ENCODE measurements at places on chromosomes 2 and 18.
A peak's percentile ranks its signal among the peaks of the same experiment; 100 is the strongest.

DNA sequence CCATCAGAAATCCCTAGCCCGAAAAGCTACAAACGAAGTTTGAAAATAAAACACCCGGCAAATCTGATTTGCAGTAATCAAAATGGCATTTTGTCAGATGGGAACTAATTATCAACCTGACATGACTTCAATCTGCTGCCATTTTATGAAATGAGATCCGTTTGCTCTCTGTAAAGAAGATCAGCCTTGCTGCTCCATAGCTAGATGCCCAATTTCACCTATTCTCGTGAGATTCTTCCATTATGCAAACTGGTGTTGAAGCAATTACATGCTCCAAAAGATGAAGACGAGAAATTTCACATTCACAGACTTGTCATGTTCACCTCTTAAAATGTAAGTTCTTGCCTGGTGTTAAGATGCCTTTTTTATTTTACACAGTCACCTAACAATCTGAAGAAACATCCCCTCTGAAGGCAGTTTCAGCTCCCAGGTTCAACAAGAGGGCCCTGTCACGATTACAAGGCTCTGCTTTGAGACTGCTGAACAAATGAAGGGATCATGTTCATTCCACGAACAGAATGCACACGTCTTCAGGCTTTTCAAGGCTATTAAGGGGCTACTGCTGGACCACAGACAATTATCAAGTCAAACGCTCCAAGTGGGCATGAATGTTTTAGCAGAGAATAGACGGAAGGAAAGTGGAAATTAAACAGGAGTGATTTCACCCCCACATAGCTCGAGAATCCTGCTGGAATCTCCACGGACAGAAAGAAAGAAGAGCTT is 172.6 kb upstream of the PID1 start:
- no peak for DNase-seq

- DNase-seq: no peak
Measured at GRCh38 chr2:171956135-171956825, 34.0 kb downstream of the HAT1 start.

- DNase-seq: peak; percentile 38
Measured at GRCh38 chr2:1727101-1727771, 17.1 kb downstream of the PXDN start.

GRCh38 chr2:105882341-105882740 is 137.6 kb downstream of the NCK2 start:
- no peak for DNase-seq

DNA sequence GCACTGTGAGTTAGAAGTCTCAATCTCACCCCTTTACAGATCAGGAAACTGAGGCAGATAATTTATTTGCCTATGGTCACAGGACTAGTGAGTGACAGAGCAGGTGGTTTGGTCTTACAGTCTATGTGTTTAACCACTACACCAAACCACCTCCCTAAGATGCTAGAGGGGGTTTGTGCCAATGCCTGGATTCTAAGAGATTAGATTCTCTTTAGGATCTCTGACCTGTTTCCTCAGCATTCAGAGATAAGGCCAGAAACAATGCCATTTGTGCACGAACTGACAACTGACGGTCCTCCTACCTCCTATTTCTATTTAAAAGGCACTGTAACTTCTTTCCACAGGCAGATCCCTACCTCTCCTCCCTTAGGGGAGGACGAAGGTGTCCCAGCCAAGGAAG is 2.3 kb upstream of the SLC20A1 start:
- DNase-seq: no peak

DNA sequence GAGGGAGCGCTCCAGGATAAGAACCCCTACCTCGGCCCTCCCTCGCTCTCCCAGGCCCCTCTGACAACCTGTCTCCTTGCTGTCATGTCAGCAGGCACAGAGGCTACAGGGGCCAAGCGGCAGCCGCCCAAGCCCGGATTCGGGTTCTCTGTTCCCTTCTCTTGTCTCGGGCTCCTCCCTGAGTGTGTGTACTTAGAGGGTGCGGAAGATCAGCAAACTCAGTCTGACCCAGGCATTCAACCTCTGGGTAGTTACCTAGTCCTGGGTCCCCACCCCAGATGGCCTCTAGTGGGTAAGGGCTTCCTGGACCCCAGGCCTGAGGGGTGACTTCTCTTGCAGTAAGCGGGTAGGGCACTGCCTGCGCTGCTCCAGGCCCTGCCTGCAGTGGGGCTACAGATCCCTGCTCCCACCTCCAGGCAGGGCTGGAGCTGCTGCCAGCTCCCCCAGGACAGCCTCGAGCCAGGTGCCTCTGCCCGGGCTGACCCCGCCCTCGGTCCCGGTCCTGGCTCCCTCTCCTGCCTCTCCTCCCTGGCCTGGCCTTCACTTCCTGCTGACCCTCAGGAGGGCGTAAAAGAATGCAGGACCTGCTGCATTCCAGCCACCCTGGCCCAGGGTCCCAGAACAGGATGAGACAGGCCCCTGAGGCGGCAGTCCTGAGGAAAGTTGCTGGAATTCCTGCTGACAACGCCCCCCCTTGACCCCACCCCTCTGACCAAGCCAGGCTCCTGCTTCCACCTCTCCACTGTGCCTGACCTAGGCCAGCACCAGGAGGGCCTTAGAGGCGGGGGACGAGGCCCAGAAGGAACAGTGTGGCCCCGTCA is 22.0 kb downstream of the GPC1 start:
- DNase-seq: no peak

GRCh38 chr2:38509314-38509946 is 93.3 kb downstream of the HNRNPLL start:
- DNase-seq: no peak

DNA sequence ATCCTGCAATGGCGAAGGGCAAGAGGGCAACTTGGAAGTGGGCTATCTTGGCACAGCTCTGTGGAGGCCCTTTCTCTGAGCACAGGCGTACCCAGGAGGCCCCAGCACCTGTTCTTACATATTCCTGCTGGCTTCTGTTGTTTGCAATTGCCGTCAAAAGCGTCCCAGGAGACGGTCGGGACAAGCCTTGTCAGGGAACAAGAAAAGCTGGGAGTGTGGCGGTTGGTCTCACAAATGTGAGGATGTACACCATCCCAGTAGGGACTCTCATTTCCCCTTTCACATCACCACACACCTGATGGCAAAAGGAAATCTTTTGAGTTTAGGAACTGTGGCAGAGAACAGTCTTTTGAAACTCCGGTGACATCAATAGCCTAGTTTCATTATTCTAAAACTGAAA is 94.7 kb upstream of the EFEMP1 start:
- DNase-seq: no peak

GRCh38 chr2:213868526-213868925 is 542.3 kb upstream of the VWC2L start:
- no peak for DNase-seq

GRCh38 chr2:128503399-128504245 is 185.0 kb upstream of the HS6ST1 start:
- no peak for DNase-seq

DNA sequence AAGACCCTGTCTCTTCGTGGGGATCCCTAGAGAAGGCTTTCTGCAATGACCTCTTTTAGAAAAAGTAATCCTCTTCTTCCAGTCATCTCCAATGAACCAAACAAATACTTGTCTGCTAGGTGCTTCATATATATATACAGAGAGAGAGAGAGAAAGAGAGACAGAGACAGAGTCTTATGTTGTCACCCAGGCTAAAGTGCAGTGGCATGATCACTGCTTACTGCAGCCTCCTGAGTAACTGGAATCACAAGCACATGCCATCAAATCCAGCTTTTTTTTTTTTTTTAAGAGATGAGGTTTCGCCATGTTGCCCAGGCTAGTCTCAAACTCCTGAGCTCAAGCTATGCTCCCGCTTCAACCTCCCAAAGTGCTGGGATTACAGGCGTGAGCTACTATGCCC is 18.6 kb upstream of the PKDCC start:
- DNase-seq: no peak

DNA sequence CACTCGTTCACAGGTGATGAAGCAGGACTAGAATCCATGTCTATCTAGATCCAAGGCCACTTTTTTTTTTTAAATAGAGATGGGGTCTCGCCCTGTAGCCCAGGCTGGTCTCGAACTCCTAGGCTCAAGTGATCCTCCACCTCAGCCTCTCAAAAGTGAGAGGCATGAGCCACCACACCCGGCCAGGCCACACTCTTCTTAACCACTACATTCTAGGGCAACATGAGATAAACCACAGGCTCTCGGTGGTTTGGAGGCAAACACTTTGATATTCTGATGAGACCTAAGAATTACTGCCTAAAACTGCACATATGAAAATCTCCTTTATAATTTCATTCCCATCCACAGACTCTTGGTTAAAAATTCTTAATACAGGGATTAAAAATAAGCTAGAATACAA is 51.8 kb downstream of the USP34 start:
- no peak for DNase-seq

GRCh38 chr2:190469771-190470170 is 61.6 kb downstream of the MFSD6 start:
- peak; percentile 81 for DNase-seq

GRCh38 chr2:216257089-216257488 is 115.2 kb downstream of the MARCHF4 start:
- DNase-seq: no peak

DNA sequence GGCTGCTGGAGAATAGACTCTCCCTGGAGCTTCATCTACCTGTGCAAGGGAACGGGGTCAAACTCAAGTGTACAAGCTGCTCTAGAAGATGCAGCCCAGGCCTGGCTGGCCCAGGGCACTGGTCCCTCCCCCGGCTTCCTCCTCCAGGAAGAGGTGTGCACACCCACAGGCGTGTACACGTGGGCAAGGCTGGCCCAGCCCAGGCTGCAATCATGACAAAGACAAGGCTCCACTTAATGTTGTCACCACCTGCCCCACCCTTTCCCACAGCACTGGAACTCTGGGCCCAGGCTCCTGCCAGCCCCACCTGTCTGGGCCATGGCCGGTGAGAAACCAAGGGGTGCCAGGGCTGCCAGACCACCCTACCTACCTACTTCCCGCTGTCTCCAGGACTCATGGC is 29.6 kb upstream of the ALPP start:
- no peak for DNase-seq

DNA sequence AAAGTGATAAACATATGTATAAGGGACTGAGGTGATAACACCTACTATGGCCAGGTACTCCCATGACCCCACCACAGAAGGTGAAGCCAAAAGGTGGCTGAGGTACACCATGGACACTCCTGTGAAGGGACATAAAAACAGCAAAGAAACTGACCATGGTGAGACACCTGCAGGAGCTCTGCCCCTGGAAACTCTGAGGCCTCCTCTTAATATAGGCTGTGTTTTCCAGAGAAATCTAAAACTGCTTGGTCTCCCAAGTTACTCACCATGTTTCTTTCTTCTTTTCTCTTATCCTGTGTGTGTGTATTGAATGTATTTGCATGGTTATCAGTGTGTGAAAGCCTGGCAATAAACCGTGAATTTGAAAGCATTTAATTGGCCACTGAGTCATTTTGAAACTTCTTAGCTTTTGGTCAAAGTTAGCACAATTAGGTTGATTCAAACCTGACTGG is 739.3 kb upstream of the GCFC2 start:
- DNase-seq: no peak

DNA sequence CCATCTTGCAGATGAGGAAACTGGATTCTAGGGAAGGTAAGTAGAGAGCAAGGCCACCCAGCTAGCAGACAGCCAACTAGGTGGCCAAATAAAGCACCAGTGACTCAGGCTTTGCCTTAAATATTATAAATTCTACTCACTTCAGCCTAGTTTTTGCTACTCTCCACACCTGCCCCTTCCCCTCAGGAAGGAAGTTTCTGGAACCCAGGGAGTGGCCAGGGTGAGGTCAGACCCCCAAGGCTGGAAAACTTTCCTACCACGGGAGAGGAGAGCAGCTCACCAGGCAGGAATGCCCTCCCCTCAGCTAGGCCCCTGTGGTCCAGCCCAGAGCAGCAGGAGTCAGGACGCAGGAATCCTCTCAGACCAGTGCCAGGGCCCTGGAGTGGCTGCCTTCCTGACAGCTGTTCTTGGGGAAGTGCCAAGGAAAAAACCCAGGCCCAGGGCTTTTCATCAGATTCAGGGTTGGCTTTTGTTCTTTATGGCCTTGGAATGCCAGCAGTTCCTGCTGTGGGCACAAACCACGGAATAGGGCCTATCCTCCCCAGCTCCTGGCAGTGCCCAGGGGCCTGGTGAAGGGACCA is 5.1 kb upstream of the PAX8 start:
- DNase-seq: no peak
